Brain (organoid and tissue), 16 donors: ENCODE measurements at places on chromosomes 4 and X. TPM values are rescaled to one million over a fixed set of nuclear protein-coding genes. Genes with fewer than 3 reads are reported as not detected.

The INTU gene
- polyA plus RNA-seq, result 0.78 TPM

The SH3D19 gene
- polyA plus RNA-seq, result 2.6 TPM

The F8A3 gene
- 7.9 TPM for polyA plus RNA-seq

The ABLIM2 gene
- 33.5 TPM for polyA plus RNA-seq

The DGAT2L6 gene
- not detected for polyA plus RNA-seq

The MAB21L2 gene
- polyA plus RNA-seq, result not detected

The BEX5 gene
- polyA plus RNA-seq, result 30.0 TPM

The WDR17 gene
- polyA plus RNA-seq, result 1.6 TPM

The AIFM1 gene
- 30.0 TPM for polyA plus RNA-seq

The TRAM1L1 gene
- 1.6 TPM for polyA plus RNA-seq

The LIAS gene
- 10.6 TPM for polyA plus RNA-seq

The PPARGC1A gene
- 2.6 TPM for polyA plus RNA-seq

The NXF2 gene
- polyA plus RNA-seq, result 1.0 TPM

The RNF175 gene
- 2.8 TPM for polyA plus RNA-seq

The DMP1 gene
- not detected for polyA plus RNA-seq

The FGFR3 gene
- 28.4 TPM for polyA plus RNA-seq
